ENCODE measurements at places on chromosomes 4 and X.

GRCh38 chr4:140238351-140239056, 84.5 kb upstream of the MAML3 start:
- DNase-seq: no peak

GRCh38 chr4:8220661-8221450, 21.8 kb downstream of the SH3TC1 start:
- DNase-seq: no peak

GRCh38 chrX:38249965-38250364, 29.3 kb upstream of the SRPX start:
- DNase-seq: no peak

- no peak for DNase-seq
These were observed 111.6 kb upstream of the NWD2 start for GRCh38 chr4:37132975-37133360.

Data from vagina (tissue), 2 donors.